NCI-H187 treated with DMSO at 0.1 percent for 48 hours (cell line): ENCODE measurements at places on chromosomes 16 and 17.

DNA sequence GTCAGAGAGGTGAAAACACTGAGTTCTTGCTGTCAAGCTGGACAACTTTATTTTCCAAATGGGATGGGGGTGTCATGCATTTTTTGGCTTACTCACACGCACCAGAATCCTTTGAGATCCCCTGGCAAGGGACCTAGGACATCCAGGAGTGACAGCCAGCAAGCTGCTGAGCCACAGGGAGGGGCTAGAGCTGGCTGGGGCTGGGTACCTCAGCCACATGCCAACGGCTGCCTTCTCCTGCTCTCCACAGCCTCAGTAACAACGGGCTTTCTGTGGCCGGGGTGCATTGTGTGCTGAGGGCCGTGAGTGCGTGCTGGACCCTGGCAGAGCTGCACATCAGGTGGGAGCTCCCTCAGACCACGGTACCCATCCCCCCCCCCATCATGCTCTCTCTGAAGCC is 47.6 kb downstream of the NLRC5 start:
- DNase-seq: no peak

GRCh38 chr17:79049821-79050220 is 24.8 kb upstream of the ENGASE start:
- DNase-seq: no peak

DNA sequence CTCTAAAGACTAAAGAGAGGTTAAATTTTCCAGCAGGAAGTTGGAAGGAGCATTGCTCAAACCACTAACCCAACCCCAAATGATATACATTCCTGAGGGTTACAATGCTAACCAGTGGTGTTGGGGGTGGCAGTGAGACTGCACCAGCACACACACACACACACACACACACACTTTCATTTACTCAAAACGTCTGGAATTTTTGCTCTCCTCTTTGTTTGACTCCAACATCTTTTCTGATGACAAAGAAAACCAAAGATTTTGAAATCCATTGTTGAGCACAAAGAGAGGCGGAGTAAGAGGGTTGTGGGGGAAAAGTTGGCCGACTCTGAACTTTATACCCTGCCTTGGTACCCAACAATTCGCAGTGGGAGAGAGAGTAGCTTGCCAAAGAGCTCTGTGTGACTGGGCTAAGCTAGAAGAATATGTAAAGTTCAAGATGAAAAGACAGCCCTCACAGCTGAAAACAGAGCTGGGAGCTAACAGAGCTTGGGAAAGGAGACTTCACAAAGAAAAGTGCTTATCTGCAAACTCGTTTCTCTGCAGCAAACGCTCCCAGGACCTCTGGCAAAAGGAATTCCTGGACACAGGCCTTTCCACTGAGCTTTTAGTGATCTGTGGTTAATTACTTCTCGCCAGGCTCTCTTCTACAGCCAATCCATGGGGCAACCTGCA is 426.0 kb upstream of the CDH11 start:
- DNase-seq: no peak

GRCh38 chr17:40491486-40491885 is 9.9 kb downstream of the TNS4 start:
- no peak for DNase-seq

GRCh38 chr16:19486750-19487325 is 35.1 kb downstream of the GDE1 start:
- DNase-seq: no peak

- no peak for DNase-seq
Measured at GRCh38 chr17:15914400-15915170, 30.3 kb upstream of the ADORA2B start.

DNA sequence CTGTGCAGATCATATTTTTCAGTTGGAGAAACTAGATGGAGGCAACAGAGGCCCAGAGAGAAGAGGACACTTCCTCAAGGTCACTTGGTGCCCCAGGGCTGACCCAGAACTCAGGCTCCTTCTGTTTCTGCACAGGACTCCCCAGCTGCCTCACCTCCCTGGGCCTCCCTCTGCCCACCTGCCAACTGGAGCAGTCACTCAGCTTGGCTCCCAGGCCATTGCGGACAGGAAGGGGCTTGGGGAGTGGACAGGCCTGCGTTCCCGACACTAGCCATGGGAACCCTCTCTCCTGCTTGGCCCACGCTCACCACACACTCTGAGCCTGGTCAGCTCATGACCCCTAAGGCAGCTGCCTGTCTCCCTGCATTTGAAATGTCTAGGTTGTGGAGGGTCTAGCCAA is 78.1 kb upstream of the BRD7 start:
- no peak for DNase-seq

DNA sequence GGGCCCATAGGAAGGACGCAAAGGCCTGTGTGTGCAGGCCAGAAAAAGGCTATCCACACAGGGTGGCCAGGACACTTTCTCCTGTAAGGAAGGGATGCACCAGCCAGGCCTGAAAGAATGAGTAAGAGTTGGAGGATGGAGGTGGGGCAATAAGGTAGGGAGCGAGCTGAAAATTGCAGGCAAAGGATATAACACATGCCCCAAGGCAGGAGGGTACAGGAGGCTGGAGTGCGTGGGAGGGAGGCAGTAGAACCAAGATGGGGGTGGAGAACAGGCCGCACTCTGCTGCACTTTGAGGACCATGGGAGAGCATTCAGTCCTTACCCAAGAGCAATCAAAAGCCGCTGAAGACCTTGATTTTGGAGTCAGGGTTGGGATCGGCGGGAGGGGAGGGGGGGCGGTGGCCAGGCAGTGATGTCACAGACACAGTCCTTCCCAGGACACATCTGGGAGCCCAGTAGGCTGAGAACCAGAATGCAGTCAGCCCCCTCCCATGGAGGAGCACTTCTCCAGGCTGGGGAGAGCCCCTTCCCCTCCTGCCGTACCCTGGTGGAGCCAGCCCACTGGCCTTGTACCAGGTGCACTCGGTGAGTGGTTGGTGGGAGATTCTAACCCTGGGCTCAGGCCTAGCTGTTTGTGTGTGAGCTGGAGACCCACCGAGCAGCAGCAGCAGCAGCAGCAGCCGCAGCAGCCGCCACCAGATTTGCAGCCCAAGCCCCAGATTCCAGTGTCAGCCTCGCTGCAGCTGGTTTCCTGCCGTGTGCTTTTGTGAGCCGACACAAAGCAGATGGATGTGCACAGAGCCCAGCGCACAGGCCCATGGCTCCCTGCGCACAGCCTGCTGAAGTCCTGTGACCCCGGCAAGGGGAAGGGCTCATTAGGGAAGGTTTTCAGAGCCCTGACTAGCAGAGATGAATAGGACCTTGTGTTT is 17.5 kb downstream of the ANKRD40 start:
- no peak for DNase-seq

- no peak for DNase-seq
Measured at GRCh38 chr17:29867643-29868181, 62.3 kb downstream of the SSH2 start.

GRCh38 chr16:85650844-85651628 is 37.7 kb downstream of the GINS2 start:
- DNase-seq: no peak

- DNase-seq: no peak
Measured at GRCh38 chr16:69079697-69080096, 25.8 kb upstream of the HAS3 start.

DNA sequence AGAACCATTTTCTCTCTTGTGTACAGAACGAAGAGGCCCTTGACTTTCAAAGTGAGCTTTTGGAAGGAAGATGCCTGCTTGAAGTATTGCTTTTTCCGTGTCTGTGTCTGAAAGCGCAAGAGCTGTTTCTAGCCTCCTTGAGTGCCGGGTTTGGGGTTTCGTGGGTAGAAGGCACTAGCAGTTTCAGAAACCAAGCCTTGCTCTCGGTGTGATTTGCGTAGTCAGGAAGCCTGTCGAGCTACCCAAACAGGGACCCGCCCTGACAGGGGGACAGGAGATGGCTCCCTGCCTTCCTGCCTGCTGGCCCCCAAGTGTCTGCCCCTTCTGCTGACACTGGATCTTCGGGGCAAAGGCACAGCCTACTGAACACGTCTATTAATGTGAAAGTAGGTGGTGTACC is 322.0 kb downstream of the MAF start:
- no peak for DNase-seq

- no peak for DNase-seq
Measured at GRCh38 chr17:66451188-66452149, 149.1 kb downstream of the PRKCA start.

DNA sequence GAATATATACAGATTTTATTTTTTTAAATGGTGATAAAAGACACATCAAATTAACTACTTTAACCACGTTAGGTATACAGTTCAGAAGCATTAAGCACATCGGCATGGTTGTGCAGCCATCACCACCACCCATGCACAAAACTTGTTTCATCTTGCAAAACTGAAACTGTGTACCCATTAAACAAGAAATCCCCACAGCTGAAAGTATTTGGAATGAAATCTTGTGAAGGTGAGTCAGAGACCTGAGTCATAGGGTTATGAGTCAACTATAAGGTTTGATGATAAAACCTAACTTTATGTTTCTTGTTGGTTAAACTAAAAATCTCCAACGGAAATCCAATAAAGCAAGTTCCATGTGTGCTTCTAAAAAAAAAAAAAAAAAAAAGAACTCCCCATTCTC is 561.6 kb upstream of the PSMD7 start:
- DNase-seq: no peak

DNA sequence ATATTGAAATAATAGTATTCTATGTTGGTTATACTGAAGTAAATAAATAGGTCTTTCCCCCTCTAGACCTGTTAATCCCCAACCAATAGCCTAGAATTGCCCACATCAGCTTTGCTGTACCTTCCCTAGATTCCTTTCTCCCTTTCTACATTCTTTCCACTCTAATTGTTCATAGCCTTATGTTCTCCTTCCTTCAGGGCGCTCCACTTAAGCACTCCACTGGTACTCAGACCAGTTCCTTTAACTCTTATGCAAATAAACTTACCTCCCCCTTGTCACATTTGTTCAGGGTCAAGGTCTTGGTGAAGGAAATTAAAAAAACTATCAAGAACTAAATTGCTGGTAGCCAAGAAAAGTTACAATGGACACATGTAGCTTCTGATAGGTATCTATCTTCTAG is 294.8 kb downstream of the UTP18 start:
- no peak for DNase-seq

DNA sequence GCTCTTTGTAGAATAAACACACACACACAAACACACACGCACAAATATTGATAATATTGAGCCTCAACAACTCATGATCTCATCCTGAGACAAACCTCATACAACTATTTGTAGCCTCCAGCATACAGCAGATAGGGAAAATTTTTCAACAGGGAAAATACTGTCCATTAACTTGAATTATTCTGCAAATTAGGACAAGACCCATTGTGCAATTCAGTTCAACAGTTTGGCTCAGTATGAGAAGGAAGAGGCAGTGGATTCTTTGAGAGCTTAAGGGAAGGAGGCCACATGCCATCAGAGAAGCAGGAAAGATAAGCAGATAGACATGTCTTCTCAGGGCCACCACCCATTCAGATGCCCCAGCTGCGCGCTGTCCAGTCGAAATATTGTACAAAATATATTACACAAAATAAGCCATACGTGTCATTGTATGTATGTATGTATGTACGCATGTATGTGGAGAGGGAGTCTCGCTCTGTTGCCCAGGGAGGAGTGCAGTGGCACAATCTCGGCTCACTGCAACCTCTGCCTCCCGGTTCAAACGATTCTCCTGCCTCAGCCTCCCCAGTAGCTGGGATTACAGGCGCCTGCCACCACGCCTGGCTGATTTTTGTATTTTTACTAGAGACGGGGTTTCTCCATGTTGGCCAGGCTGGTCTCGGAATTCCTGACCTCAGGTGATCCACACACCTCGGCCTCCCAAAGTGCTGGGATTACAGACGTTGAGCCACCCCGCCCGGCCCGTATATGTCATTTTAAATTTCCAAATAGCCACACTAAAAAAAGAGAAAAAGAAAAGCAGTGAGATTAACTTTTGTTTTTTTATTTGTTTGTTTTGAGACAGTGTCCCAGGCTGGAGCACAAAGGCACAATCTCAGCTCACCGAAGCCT is 1.8 kb downstream of the ZC3H7A start:
- no peak for DNase-seq

DNA sequence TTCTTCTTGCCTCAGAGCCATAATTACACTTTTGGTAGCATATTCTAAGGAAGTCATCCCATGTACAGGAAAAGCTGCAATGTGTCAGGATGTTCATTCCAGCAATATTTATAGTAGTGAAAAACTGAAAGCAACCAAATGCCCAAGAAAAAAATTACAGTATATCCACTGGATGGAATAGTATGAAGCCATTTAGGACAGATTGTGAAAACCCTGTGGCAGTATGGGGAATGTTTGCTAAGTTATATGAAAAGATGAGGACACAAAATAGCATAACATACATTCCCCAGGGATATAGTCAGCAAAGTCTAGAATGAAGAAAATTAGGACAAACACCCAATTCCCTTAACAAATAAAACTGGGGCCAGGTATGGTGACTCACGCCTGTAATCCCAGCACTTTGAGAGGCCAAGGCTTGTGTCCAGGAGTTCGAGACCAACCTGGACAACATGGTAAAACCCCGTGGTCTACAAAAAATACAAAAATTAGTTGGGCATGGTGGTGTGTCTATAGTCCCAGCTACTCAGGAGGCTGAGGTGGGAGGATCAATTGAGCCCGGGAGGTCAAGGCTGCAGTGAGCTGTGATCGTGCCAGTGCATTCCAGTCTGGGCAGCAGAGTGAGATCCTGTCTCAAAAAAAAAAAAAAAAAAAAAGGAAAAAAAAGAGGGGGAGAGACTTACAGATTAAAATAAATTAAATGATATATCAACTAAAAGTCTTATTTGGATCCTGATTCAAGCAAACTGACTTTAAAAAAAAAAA is 2.3 kb downstream of the LRRC3C start:
- DNase-seq: no peak

- no peak for DNase-seq
Measured at GRCh38 chr16:71883849-71884638, at the start of gene ZNF821. ZNF821 (minus strand) TSS chr16:71884182; CDS start chr16:71879946, 4,236 bp downstream.
